ENCODE measurements at places on chromosomes 6 and 20. TPM values are rescaled to one million over a fixed set of nuclear protein-coding genes. Genes with fewer than 3 reads are reported as not detected.

MYLK2 gene
- total RNA-seq: 0.32 TPM

PRSS16 gene
- not detected for total RNA-seq

BMP6 gene
- 248 TPM for total RNA-seq

VSTM2L gene
- not detected for total RNA-seq

NTSR1 gene
- total RNA-seq: 0.65 TPM

HLA-DOB gene
- not detected for total RNA-seq

HCK gene
- not detected for total RNA-seq
